ENCODE measurements at places on chromosomes 3 and 15. TPM values are rescaled to one million over a fixed set of nuclear protein-coding genes. Genes with fewer than 3 reads are reported as not detected.
A peak's percentile ranks its signal among the peaks of the same experiment; 100 is the strongest.

DNA sequence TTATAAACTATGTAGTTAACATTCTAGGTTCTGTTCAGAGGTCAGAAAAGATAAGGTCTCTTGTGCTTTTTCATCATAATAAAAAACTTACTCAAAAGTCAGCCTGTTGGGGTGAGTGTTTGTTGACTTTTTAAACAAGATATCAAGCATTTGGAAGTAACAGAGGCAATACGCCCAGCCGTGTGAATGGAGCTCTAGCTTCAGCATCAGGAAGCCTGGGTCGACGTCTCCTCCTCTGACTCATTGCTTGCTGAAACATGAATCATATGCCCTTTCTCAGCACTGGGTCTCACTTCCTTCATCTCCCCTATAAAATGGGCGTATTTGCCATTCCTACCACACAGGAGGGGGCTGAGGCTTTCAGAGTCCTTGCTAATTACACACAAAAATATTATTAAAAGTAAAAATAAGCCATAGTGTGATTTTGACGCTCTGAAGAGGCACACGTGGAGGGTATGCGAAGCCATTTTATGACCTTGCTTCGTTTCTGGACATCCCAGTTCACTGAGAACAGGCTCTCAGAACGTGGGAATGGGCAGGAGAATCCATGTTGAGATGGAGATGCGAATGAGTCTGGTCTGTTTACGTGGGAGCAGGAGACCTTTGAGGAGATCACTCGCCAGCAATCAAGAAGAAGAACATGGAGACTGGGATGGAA lies 220.8 kb upstream of the TPRG1 start:
- peak; percentile 85 for DNase-seq

NR1I2 gene
- polyA plus RNA-seq = not detected

TMEM212 gene
- polyA plus RNA-seq = not detected

IQCF5 gene
- polyA plus RNA-seq = not detected

GRCh38 chr15:72982714-72983113 lies 69.5 kb upstream of the NEO1 start:
- no peak for DNase-seq

GRCh38 chr15:97902140-97902780 lies 58.2 kb upstream of the ARRDC4 start:
- peak; percentile 93 for DNase-seq

DNA sequence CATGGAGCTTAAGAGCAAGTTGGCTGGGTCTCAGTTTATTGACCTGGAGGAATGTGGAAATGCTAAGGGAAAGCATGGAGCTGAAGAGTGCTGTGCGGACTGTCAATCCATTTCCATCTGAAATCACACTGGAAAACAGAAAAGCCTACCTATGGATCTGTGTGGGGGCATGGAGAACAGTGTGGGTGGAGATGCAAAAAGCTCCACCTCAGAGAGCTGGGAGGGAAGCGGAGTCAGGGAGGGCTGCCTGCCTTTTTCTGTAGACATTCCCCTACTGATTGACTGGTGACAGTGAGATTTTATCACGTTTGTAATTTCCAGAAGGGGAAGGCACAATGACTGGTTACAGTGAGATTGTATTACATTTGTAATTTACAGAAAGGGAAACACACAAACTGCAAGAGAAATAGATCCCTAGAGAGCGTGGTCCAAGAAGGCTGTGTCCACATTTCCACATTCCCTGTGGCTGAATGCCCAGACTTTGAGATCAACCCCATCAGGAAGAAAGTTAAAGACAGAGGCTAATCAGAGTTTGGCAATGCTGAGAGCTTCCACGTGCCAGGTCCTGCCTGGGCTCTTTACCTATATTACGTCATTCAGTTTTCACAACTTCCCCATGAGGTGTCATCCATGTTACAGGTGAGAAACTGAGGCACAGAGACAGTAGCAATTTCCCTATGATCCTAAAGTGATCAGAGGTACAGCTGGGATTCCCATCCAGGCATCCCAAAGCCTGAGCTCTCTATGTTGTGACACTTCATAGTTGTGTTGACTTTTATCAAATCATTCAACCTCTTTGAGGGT lies 67.7 kb upstream of the NSMCE3 start:
- DNase-seq = no peak

C3orf20 gene
- polyA plus RNA-seq = not detected

GRCh38 chr15:35308802-35309201 lies 223.7 kb upstream of the NANOGP8 start:
- DNase-seq = peak; percentile 94

DNA sequence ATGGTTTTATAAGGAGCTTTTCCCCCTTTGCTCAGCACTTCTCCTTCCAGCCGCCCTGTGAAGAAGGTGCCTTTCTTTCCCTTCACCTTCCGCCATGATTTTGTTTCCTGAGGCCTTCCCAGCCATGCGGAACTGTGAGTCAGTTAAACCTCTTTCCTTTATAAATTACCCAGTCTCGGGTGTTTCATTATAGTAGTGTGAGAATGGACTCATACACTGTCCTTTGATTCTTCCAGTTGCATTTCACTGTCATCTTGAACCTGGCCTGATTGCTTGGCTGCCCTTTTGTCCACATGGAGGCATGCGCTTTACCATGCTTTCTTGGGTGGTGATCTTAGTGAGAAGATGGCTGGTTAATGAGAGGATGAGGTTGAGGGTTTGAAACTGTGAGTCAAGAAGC lies 23.2 kb downstream of the USP13 start:
- DNase-seq = no peak

SAMMSON gene
- not detected for polyA plus RNA-seq

DNA sequence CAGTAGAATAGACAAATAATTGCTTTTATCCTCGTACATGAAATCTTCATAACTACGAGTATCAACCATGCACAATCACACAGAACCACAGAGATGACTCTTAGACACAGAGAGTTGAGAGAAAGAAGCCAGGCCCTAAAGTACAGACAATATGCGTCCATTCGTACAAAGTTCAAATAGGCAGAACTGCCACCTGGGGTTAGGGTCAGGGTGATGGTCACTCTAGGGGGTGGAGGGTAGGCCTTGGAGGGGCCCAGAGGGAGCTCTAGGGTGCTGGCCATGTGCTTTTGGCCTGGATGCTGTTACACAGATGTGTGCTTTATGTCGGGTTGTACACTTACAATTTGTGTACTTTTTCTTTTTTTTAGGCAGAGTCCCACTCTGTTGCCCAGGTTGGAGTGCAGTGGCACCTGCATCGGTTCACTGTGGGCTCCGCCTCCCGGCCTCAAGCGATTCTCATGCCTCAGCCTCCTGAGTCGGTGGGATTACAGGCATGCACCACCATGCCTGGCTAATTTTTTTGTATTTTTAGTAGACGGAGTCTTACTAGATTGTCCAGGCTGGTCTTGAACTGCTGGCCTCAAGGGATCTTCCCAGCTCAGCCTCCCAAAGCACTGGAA lies 65.9 kb upstream of the KLF13 start:
- no peak for DNase-seq

GRCh38 chr3:122660297-122660974 lies 20.2 kb upstream of the PARP14 start:
- DNase-seq = no peak

- no peak for DNase-seq
These were observed 37.8 kb downstream of the MITF start for GRCh38 chr3:69776920-69777581.

CERS3 gene
- not detected for polyA plus RNA-seq
